ENCODE measurements at places on chromosomes 7 and 10.

DNA sequence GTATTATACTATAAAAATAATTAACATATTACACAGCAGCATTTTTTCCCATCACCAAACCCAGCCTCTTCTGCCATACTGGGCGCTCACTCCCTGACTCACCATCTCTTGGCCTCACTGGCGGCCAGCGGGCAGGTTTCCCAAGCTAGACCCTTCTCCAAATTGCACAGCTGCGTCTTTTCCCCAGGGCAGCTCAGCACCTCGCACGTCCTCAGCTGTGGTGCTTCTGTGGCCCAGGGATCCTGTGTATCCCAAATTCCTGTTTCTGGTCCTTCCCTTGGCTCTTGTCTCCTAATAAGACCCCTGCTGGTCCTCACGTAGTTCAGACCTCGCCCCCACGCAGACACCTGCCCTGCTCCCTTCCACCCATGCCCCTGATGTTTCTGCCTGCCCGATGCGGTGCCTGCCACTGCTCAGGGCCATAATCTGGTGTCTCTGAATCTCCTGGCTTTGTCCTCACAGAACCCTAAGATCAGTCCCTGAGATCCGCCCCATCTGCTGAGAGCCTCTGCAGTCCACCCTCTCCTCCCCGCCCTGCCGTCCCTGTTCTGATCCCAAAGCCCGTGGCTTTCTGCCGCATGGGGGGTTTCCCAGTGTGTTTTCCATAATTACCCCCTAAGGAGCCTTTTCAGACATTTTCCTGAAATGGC is 290.1 kb downstream of the TCERG1L start:
- no peak for DNase-seq

DNA sequence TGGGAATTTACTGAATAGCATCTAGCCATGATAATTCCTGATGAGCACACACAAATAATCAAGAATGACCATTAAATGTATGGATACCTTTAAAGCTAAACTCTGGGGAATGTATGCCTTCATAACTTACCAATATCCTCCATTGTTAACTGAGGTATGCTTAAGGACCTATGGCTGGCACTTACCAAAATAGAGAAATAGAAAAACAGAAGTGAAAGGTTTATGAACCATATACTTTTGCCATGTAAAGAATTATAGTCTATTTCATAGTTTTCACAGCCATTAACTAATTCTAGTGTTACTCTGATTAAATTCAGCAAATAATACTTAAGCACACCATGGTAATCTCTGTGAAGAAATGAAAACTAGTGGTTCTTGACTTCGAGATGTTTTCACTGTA is 1360.6 kb upstream of the LRRTM3 start:
- DNase-seq: no peak

GRCh38 chr7:100476903-100477870 is 1.8 kb downstream of the TSC22D4 start:
- no peak for DNase-seq

GRCh38 chr7:7642081-7642480 is 1.5 kb downstream of the UMAD1 start:
- DNase-seq: no peak

DNA sequence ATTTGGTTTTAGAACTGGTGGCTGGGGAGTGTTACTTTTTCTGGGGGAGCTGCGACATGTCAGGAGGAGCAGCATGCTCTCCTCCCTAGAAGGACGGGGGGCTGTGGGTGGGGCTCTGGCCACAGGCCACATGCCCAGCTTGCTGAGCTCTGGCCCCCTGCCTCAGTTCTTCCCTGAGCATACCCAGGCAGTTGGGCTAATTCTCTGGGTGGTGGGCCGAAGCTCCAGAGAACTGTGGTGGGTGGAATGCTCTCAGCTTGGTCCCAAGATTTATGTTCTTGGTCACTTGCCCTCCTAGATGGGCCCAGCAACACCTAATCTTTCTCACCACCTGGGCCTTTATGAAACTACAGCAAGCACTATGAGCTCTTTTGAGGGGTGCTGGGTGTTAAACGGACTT is 5.1 kb upstream of the ZNF775 start:
- no peak for DNase-seq

GRCh38 chr7:122038134-122038533 is 105.9 kb downstream of the AASS start:
- DNase-seq: no peak

DNA sequence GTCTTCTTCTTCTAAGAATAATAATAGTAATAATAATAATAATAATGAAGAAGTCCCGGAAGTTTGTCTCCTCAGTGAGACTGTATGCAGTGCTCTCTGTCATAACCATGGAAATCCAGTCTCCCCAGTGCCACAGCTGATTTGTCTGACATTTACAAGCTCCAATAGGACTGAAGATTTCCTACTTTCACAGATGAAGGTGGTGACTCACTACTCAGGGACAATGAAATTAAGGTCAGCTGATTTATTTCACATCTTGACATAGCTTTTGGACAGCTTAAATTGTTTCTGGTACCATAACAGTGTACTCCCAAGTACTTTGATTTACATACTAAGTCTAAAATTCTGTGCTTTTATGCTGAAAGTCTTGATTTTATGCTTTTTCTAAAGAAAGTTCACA is 6.9 kb downstream of the CELF2 start:
- DNase-seq: no peak

DNA sequence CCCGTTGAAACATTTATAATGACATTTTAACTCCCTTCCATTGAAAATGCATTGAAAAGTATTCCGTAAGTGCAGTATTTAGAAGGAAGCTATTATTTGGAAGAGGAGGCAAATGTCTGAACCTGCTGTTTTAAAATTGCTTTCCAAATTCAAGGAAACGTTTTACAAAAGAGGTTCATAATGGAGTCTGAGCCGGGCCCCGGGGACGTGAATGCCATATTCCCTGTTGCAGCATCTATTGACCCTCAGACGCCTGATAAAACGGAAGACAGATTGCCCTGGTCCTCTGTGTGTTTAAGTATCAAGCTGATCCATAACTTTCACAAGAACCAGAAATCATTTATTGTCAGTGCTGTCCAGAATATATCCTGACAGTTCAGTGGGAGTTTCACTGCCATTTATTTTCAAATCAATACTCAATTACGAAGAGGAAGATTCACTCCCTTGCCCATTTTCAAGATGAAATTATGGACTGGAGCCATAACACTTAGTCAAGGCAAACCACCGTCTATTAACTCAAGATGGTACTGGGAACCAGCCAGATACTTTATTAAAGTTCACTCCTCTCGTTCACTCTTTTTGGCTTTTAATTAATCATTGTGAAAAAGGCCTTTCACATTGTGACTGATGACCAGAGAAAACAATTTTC is 435.7 kb upstream of the PFKP start:
- DNase-seq: no peak

GRCh38 chr10:129305046-129305445 is 162.0 kb upstream of the MGMT start:
- DNase-seq: no peak

GRCh38 chr10:22222236-22223190 is 4.7 kb upstream of the EBLN1 start:
- no peak for DNase-seq

DNA sequence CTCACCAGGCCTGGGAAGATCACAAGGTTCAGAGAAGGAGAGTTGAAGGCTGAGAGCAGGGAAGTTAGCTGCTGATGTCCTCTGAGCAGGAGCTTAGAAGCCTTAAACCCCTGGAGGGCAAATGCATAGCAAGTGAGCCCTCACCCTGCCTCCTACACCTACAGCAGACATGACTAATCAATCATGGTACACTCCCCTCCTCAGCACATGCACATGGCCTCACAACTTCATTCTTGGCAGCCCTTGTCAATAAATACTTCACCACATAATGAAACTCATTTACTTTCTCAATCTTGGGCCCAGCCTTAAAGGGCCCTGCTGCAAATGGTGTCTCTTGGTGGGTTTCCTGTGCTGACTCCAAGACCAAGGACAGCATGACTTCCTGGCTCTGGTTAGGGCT is 12.9 kb downstream of the MMRN2 start:
- no peak for DNase-seq

- no peak for DNase-seq
These were observed 28.5 kb downstream of the GET4 start for GRCh38 chr7:904847-905246.

DNA sequence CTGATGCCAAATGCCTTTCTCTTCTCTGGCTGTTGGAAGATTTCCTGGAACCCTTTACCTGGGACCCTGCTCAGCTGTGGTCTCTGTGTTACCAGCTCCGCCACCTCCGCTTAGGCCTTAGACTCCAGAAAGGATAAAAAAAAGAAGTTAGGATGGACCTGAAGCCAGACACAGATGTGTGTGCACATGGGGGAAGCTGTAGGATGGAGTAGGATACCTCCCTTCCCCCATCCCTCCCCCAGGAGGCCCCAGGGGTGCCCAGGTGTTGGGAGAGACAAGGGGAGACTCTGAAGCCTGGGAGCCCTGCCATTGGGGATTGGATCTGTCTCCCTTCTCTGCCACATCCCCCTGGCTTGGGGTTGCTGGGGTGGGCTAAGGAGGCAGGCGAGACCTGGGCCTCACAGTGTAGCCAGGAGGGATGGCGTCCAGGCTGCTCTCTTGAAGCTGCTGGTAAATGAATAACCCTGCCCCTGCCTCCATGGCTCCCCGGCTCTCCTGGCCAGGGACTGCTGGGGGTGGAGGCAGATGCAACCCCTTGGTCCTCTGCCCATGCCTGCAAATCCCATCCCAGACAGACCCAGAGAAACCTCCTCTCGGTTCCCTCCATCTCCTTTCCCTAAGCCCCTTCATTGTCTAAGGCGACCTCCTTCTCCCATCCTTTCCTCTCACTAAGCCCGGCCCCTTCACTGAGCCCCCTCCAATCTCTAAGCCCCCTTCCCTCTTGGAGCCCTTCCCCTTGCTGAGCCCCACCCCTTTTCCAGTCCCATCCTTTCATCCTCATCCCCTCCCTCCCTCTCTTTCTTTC is 8.0 kb downstream of the CLDN3 start:
- no peak for DNase-seq

DNA sequence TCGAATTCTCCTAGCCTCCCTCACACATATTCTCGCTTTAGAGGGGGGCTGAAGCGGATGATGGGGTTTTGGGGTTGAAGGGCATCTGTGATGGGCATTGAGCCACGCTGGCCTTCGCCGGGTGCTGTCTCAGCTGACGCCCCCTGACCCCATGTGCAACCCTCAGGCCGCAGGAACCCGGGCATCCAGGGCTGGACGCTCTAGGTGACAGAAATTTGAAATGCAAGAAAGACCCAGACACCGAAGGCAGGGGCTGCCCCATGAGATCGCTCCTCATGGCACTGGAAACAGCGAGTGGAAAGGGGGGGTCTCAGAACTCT is 664 bp upstream of the C10orf88 start:
- no peak for DNase-seq

- DNase-seq: no peak
These were observed 230.2 kb downstream of the AHR start for GRCh38 chr7:17528636-17529035.

- DNase-seq: no peak
These were observed 15.7 kb upstream of the POU6F2 start for GRCh38 chr7:38962028-38962427.

DNA sequence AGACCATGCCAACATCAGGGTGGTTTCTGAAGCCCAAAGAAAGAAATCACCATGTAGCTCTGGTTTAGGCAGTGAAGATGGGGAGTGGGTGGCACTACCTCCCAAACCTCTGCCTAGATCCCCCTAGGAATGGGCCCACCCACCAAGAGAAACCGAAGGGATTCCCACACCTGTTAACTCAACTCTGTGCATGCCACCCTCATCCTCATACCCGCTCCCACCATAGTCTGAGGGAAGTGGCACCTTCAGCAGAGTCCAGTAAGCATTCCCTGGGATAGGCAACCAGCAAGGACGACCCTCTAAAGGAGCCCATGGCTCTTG is 1.7 kb upstream of the PLXNA4 start:
- DNase-seq: no peak

GRCh38 chr10:13673156-13673555 is 86.4 kb downstream of the PRPF18 start:
- no peak for DNase-seq

- DNase-seq: no peak
These were observed 156.1 kb downstream of the DKK1 start for GRCh38 chr10:52469970-52470705.

DNA sequence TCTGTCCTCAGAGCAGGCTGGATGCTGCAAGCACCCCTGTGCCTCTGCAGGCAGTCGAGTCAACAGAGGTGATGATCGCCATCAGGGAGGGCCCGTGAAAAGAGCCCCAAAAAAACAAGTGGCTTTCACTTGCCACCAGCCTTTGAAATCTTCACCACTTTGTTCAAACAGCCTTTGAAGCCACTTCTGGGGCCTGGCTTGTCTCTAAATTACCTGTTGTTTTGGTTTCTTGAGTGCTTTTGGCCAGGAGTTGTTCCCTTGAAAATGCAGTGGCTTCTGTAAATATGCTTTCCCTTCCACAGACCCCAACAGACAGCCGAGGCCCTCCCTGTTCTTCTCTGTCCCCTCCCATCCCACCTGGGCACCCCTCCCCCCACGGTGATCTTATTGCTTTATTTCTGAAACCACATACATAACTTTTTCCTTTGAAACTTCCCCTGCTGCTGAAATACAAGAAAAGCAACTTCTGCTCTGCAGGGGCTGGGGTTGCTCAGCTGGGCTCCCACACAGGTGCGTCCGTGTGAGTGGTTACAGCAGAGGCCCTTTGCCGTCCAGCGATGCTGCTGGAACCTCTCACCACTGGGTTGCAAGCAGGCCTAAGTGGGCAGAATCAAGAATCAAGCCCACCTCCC is 283.8 kb upstream of the SHH start:
- no peak for DNase-seq

GRCh38 chr10:5620966-5621365 is 45.4 kb downstream of the ASB13 start:
- no peak for DNase-seq

DNA sequence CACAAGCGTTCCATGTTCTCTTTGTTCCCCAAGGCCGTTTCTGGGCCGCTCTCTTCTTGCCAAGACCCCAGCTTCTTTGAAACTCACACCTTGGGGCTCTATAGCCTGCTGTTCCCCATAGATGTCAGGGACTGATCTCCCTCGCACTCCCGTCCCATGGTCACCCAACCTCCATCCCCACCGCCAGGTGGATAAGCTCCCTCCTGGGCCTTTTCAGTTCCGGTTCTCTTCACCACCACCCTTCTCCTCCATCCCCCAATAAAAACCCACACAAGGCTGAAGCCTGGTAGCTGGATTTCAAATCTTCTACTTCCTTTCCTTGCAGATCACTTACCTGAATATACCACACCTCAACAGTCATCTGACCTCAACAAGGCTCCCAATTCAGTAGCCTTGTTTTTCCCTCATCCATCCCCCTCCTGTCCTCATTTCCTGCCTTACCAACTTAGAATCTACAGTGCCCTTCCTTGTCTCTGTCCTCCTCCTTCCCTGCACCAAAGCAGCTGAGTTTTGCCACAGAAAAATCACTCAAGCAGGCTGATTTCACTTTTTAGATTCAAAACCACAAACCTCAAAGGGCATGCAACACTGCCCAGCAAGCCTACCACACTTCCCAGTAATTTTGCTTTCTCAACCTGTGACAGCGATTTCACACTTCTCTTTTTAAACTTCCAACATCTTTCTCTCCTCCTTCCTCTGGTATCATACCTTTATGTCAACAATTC is 7.7 kb downstream of the SLC37A3 start:
- no peak for DNase-seq

Data from AG04449 (cell line).